Nucleus accumbens (tissue), 56 donors: ENCODE measurements at places on chromosomes 13 and 19.

GRCh38 chr13:24271601-24272451 lies 37.6 kb upstream of the C1QTNF9 start:
- peak; percentile 84 for DNase-seq

- DNase-seq, result no peak
Measured at GRCh38 chr19:4709440-4710280, 14.0 kb downstream of the DPP9 start.

DNA sequence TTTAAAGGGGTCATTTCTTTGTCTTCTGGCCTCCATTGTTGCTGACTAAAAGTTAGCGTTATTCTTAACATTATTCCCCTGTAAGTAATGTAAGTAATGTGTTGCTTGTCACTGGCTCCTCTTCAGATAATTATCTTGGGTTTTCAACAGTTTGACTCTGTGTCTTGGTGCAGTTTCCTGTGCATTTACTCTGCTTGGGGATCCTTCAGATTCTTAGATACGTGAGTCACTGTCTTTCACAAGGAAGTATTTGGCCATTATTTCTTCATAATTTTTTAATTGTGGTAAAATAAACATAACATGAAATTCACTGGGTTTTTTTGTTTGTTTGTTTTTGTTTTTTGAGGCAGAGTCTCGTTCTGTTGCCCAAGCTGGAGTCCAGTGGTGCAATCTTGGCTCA lies 13.5 kb upstream of the OR7D2 start:
- no peak for DNase-seq

- no peak for DNase-seq
Measured at GRCh38 chr13:52195401-52195837, 36.0 kb upstream of the NEK3 start.

DNA sequence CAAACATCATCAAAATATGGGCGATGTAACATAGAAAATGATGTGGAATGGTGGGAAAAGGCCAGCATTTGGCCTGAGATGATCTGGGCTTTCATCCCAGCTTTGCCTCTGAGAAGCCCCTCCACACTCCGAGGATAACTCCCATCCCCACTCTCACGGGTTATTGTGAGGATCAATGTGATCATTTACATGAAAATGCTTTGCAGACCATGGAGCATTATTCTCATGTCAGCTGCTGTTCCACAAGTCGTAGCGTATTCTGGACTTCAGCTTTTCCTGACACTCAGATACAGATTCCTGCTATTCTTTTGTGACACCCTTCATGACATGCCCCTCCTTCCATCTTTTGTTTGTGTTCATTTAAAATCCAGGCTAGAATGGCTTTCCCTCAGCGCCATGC lies 86.5 kb downstream of the NUFIP1 start:
- DNase-seq, result no peak

DNA sequence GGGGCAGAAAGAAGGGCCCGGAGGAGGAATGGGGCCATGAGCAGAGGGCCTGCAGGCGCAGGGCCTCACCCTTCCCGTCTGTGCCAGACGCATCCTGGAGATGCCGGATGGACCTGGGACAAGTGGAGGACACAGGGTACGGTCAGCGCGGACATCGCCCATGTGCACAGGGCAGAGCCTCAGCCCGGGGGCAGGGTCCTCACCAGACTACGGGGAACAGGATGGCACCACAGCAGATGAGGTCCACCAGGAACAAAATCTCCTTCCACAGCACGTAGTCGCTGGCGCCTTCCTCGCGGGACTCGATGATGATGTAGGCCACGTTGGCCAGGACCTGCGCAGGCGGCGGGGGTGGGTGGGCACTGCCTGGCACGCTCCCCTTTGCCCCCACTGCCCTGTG lies 5.6 kb downstream of the GPR108 start:
- no peak for DNase-seq

DNA sequence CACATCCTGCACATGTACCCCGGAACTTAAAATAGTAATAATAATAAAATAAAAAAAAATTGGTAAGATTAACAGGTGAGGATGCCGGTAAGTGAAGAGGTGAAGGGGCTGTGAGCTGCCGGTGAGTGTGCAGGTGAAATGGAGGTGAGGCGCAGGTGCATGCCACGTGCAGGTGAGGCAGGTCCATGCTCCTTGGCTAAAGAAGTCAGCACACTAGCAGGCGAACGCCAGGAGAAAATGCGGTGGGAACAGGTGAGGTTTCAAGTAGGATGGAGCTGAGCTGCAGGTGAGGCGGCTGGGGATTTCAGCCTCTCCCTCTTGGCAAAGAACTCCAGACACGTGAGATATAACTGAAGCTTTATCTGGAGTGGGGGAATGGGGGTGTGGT lies 7.5 kb upstream of the TNFSF14 start:
- no peak for DNase-seq

DNA sequence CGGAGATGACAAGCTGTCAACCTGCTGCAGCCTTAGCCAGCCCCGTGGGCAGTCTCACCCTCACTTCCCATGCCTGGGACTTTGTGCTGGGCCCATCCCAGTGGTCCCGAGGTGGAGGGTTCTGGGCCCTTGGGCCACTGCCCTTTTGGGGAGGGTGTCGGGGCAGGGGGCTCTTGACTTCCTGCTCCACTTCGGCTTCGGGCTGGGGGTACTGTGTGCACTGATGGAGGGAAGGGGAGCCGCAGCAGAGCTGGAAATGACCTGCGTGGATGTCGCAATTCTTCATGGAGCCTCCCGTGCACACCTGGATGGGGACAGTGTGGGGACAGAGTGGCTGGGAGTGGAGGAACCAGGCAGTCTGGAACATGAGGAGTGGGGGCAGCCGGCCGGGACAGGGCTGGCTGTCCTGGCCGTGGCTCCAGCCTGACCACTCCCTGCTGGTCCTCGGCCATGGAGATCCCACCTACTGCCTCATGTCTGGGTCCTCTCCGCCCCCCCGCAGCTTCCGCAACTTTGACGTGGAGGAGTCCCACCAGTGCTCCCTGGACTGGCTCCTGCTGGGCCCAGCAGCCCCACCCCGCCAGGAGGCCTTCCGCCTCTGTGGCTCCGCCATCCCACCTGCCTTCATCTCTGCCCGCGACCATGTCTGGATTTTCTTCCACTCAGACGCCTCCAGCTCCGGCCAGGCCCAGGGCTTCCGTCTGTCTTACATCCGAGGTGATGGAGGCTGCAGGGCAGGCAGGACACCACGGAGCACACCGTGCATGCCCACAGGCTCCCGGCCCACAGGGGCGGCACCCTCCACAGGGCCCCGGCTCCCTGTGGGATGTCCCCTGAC lies 10.2 kb downstream of the LRP3 start:
- DNase-seq, result no peak

DNA sequence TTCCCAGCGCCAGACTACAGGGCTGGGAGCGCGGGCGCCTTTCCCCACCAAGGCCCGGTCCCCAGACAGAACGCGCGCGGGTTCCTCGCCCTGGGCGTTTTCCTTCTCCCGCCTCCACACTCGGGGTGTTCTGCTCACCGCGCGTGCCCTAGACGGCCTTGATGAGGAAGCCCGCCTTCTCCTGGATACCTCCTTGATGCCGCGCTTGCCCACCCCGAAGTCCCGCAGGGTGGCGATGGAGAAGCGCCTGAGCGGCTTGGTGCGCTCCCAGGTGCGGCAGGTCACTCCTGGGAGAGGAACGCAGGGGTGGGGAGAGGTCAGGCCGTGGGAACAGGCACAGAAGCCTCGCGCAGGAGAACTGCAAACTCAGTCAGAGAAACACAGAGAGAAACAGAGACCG lies 34.8 kb downstream of the CYP2B6 start:
- no peak for DNase-seq

GRCh38 chr13:103354171-103354570 lies 288.0 kb upstream of the SLC10A2 start:
- DNase-seq, result no peak

GRCh38 chr19:29381353-29382203 lies 144.2 kb upstream of the VSTM2B start:
- DNase-seq, result no peak

GRCh38 chr19:18390065-18390907 lies 4.3 kb downstream of the GDF15 start:
- DNase-seq, result no peak

DNA sequence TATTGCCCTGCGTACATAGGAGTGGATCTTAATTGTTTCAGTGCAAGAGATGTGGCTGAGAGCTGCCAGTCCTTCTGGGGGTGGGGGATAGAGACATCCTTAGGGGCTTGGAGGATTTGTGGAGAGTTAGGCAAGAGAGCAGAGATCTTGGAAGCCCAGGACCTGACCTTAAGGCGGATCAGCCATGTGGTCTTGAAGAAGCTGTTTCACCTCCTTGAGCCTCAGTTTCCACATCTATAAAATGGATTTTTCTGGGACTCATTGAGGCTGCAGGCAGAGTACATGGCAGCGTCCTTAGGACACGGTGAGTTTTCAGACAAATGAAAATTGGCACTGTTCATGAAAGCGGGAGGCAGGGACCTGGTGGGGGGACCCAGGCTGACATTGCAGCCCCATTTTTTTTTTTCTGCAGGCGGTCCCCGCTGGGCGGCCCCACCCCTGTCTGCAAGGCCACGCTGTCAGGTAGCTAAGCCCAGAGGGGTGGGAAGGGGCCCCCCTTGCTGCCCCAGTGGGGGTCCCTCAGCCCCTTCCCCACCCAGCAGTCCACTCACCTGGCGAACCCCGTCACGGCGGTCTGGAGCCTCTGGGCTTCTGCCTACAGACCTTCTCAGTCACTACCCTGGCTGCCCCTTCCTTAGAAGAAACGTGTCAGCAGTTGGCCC lies 30.0 kb downstream of the PDE4A start:
- DNase-seq, result no peak

DNA sequence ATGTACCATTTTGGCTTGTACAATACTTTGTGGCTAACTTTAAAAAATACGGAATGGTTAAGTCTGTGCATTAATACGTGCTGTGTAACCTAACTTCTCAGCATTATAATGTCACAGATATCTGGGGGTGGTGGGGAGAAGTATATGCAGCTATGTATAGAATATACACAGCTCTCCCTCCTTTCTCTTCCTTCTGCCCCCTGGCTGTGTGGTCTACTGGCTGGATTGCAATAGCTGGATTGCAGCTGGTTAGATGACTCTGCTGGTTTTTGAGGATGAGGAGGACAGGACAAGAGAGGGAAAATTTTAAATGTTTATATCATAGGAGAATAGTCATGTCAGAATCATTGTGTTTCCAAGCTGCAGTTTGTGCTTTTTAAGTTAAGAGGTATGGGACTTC lies 9.7 kb downstream of the RNASEH2B start:
- no peak for DNase-seq

GRCh38 chr13:46666727-46667456 lies 113.9 kb downstream of the LRCH1 start:
- no peak for DNase-seq

- DNase-seq, result no peak
Measured at GRCh38 chr13:27605610-27606200, 14.6 kb downstream of the LNX2 start.

DNA sequence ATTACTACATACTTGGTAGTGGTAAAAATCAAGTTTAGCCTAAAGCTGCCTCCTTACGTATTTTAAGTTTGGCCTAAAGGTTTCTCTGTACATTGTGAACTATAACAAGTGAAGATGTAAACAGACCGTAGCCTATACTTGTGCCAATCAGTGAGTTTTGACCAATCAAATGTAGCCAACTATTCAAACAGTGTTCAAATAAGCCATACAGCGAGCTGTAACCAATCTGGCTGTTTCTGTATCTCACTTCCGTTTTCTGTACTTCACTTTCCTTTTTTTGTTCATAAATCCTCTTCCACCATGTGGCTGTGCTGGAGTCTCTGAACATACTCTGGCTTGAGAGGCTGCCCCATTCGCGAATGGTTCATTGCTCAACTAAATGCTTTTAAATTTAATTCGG lies 2504.6 kb downstream of the PCDH9 start:
- DNase-seq, result no peak

DNA sequence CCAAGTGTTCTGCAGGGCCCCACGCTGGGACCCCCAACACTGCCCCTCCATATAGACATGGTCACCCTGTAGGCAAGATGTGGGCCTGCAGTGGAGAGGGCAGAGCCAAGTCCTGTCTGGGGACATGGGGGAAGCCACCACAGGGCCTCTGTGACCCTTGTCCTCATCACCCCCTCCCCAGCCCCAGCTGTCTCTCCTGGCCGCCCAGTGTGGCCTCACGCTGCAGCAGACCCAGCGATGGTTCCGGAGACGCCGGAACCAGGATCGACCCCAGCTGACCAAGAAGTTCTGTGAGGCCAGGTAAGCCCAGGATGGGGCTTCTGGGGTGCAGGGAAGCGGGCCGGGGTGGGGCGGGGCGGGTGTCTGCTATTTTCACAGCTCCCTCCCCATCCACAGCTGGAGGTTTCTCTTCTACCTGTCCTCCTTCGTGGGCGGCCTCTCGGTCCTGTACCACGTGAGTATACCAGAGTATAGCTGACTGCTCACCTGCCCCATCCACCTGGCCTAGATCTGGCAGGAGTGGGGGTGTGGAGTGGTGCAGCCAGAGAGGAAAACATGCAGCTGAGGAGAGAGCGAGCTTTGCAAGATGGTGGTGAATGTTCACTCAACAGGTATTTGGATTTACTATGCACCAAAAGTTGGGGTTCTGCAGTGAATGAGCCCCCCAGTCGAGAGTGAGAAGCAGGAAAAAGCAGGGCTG lies 46.4 kb downstream of the CERS4 start:
- no peak for DNase-seq

GRCh38 chr19:14497228-14497921 lies 1.4 kb upstream of the GIPC1 start:
- peak; percentile 70 for DNase-seq

DNA sequence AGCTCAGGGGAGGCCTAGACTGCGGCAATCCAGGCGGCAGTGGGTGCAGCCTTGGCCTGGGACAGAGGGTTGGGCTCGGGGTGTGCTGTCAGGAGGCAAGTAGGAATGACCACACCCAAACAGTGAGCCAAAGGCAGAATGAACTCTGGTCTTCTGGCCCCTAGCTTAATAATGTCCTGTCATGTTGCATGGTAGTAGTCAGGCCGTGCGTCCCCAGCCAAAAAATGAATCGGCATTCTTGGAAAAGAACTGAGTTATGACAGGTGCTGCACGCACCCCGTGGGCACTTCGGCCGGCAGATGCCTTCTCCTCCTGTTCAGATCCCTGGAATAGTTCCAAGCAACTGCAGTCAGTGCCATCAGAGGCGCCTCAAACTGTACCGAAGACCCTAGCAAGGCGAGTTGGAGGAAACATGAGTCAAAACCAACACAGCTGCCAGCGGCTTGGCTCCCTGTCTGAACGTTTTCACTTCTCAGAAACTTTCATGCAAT lies 55.9 kb downstream of the ATP7B start:
- no peak for DNase-seq
